H1 (cell line): ENCODE measurements at places on chromosomes 4 and X. TPM values are rescaled to one million over a fixed set of nuclear protein-coding genes. Genes with fewer than 3 reads are reported as not detected.

ETDA gene
- polyA plus RNA-seq, result not detected in 2 replicates

RBMX gene
- 162 and 213 TPM in 2 replicates for polyA plus RNA-seq

ASMT gene
- 2.6 and 3.1 TPM in 2 replicates for polyA plus RNA-seq

DUX4 gene
- polyA plus RNA-seq, result not detected in 2 replicates

FAM47E gene
- polyA plus RNA-seq, result 1.2 and 1.4 TPM in 2 replicates

AMTN gene
- polyA plus RNA-seq, result not detected in 2 replicates

INTS6L gene
- polyA plus RNA-seq, result 2.6 and 4.1 TPM in 2 replicates

TXK gene
- polyA plus RNA-seq, result not detected in 2 replicates

CFAP99 gene
- polyA plus RNA-seq, result 0.09 TPM in 1 of 2 replicates, not detected in the other

GAGE2A gene
- not detected in 2 replicates for polyA plus RNA-seq

STIM2 gene
- 23.0 and 24.3 TPM in 2 replicates for polyA plus RNA-seq

PLAC8 gene
- polyA plus RNA-seq, result 0.98 and 1.7 TPM in 2 replicates

SULT1E1 gene
- polyA plus RNA-seq, result not detected in 2 replicates

CTAG2 gene
- not detected in 2 replicates for polyA plus RNA-seq

RNF128 gene
- 0.72 and 0.74 TPM in 2 replicates for polyA plus RNA-seq

CTPS2 gene
- 11.4 and 17.1 TPM in 2 replicates for polyA plus RNA-seq

KLKB1 gene
- polyA plus RNA-seq, result 7.5 and 12.0 TPM in 2 replicates

ZBED1 gene
- 28.5 and 41.4 TPM in 2 replicates for polyA plus RNA-seq

SYTL5 gene
- polyA plus RNA-seq, result 0.06 and 0.15 TPM in 2 replicates

CNOT6L gene
- 1.3 and 2.0 TPM in 2 replicates for polyA plus RNA-seq

DDX60 gene
- polyA plus RNA-seq, result 0.53 and 1.00 TPM in 2 replicates

GABRE gene
- polyA plus RNA-seq, result 7.0 and 16.3 TPM in 2 replicates

UCHL1 gene
- 1,686 and 1,717 TPM in 2 replicates for polyA plus RNA-seq

FHIP1A gene
- 17.9 and 19.8 TPM in 2 replicates for polyA plus RNA-seq

AFP gene
- 3.4 and 6.1 TPM in 2 replicates for polyA plus RNA-seq

CXXC4 gene
- polyA plus RNA-seq, result 0.60 and 1.3 TPM in 2 replicates

ENPP6 gene
- polyA plus RNA-seq, result 0.08 and 0.11 TPM in 2 replicates

KCTD8 gene
- polyA plus RNA-seq, result 2.7 and 2.9 TPM in 2 replicates

H2BW2 gene
- 0.03 and 0.44 TPM in 2 replicates for polyA plus RNA-seq

TMPRSS11B gene
- polyA plus RNA-seq, result not detected in 2 replicates

DACH2 gene
- polyA plus RNA-seq, result 1.0 and 1.6 TPM in 2 replicates

ZAR1 gene
- polyA plus RNA-seq, result 0.33 and 0.35 TPM in 2 replicates

XIAP gene
- 5.3 and 5.9 TPM in 2 replicates for polyA plus RNA-seq

CSN1S1 gene
- not detected in 2 replicates for polyA plus RNA-seq

CXCL5 gene
- polyA plus RNA-seq, result 8.5 and 15.6 TPM in 2 replicates

HTRA3 gene
- 4.5 and 5.8 TPM in 2 replicates for polyA plus RNA-seq

TRIM2 gene
- 30.8 and 34.0 TPM in 2 replicates for polyA plus RNA-seq

PRDM8 gene
- 0.03 TPM in 1 of 2 replicates, not detected in the other for polyA plus RNA-seq

ARR3 gene
- polyA plus RNA-seq, result not detected in 2 replicates
